ENCODE measurements at places on chromosomes 4 and X.
A peak's percentile ranks its signal among the peaks of the same experiment; 100 is the strongest.

DNA sequence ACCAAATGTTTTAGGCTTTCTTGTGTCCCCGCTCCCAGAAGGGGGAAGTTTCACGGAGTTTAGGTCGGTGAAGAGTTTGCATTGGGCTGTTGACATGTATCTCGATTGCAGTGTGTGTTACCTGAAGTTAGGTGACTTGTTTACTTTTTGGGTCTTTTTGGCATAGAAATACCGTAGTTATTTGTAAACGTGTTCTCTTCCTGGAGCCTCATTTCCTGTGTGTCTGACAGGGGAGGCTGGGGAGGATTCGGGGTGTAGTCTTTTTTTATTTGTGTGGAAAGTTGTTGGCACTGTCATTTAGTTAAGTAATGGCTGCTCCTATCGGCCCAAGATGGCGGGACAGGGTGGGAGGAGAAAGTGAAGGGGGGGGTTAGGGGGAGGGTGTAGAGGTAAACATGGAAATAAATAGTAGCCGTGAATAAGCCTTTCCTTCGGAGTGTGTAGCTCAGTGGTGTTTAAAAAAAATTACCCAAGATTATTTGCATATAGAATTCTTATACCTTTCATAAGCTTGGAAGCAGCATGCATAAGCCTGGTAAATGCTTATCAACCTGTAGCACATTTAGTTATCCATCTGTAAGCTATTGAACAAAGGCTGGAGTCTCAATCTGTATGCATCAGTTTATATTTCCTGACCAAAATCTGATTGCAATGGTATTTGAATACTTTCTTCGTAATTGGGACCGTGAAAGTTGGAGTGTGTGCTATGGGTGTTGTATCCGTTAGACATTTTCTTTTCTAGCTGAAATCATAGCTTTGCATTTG, 1.6 kb downstream of the KDM6A start:
- DNase-seq: no peak

GRCh38 chr4:54185866-54186265, 43.2 kb upstream of the PDGFRA start:
- no peak for DNase-seq

- no peak for DNase-seq
Measured at GRCh38 chr4:130025701-130026100, 929.7 kb downstream of the C4orf33 start.

GRCh38 chrX:41923978-41924683, 777 bp upstream of the CASK start:
- no peak for DNase-seq

DNA sequence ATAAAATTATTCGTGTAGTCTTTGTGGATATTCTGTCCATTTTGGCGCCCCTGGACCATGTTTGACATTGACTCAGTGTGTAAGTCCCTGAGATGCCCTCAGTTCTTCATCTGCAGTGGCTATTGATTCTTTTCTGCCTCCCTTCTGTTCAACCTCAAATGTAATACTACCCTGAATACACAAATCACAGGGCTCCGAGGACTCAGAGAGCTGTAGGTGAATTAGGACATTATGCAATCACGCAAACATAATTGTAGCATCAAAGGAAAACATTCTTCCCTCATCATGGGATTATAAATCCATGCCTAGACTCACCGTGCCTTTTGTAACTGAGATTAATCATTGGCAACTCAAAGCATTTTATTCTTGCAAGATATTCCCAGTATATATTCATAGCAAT, 161.4 kb upstream of the PACRGL start:
- no peak for DNase-seq

DNA sequence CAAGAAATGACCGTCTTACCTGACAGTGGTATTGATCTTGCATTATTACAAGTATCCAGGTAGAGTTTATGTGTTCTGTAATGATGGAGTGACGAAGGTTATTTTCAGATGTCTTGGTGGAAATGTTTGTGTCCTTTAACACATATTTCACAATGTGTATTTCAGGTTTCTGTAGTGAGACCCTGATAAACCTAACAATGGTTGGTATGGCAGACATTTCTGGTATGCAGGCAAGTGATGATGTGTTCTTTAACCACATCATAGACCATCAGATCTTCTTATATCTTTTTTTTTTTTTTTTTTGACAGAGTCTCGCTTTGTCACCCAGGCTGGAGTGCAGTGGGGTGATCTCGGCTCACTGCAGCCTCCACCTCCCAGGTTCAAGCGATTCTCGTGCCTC, 14.6 kb upstream of the ATXN3L start:
- no peak for DNase-seq

DNA sequence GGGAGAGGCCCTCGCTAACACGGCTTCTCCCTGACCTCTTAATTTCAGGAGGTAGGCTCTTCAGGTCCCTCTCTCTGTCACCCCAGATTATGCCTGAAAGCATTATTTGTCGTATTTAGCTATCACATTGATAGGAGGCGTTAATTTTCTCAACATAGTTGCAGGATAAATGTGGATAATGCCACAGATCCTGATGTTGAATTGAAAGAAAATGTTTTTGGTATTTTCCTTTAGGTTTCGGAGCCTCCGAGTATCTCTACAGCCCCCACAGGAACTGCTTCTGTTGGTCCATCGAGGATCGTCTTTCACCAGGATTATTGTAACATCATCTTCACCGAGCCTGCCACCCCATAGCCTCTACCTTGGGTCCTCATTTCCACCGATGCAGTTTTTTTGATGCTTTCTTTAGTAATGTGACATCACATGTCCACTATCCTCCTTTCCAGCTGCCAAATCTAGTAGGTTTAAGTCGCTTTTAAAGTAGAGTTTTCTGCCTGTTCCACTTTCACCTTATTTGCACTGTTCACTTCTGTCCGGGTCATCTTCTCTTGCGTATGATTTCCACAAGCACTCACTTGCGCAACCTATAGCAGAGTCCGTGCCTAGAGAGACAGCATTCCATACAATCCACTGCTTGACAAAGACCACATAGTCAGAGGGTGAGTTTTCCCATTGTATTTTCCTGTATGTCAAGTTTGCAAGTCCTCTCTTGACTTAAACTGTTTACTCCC, 665 bp downstream of the TIGD2 start:
- peak; percentile 41 for DNase-seq

- DNase-seq: no peak
Measured at GRCh38 chr4:112515198-112516065, 548 bp downstream of the NEUROG2 start.

- DNase-seq: no peak
Measured at GRCh38 chr4:182644683-182645050, 272.5 kb downstream of the DCTD start.

GRCh38 chr4:82499738-82500434, 61.9 kb downstream of the TMEM150C start:
- no peak for DNase-seq

GRCh38 chr4:109721033-109721432, 8.8 kb downstream of the PLA2G12A start:
- DNase-seq: no peak

DNA sequence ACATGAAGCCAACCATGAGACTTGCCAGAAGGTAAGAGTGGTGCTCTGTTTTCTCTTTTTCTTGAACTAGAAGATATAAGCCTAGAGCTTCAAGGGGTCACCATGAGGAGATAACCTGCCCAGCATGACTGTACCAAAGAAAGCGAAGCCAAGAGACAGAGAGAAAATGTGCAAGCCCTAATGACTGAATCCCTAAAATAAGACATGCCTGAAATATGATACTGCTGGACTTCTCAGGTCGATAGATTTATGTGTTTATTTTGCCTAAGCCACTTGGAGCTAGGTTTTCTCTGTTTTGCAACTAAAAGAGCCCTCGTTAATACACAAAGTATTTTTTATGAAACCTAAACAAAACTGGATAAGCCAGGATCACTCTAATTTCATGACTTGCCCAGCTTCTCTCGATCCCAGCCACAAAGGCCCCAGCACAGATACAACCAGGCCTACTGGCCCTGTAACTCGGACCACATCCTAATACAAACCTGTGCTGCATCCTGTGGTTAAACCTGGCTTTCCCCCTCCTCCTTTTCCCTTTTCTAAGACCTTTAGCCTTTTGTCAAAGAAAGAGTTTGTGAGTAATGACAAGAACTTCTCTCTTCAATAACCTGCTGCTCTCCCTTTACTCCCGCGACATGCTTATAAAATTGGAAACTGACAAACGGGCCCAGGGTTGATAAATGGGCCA, 185.8 kb downstream of the APBB2 start:
- no peak for DNase-seq

DNA sequence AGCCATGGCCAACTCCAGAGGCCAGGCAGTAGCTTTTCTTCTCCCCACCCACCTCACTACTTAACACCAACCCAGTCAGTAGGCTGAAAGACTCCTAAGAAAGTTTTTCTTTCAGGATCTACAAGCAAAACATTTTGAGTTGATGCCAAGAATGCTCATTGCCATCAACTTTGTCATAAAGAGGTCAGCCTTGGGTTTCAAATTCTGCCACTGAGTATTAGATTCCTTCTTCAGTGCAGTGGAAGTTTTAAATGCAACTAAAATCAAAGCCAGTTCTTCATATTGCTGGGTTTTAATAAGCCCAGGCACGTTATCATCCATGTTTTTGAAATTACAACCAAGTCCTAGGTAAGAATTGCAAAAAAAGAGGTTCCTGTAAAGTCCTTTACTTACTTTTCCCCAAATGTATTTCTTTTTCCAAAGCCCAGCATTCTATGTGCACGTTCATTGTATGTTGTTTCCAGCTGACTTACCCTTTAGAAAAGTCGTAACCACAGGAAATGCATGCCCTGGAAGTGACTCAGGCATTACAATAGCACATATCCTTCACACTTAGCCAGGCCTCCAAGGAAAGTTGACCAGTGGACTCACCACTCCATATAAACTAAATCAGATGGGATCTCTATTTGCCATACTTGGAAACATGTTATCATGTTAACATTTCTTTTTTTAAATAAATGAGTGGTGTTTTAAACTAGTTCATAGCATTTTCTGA, 229.9 kb downstream of the SOX3 start:
- DNase-seq: no peak

- DNase-seq: no peak
Measured at GRCh38 chr4:143406523-143406922, 69.8 kb downstream of the GAB1 start.

GRCh38 chrX:110743679-110744340, 51.8 kb downstream of the CHRDL1 start:
- peak; percentile 22 for DNase-seq

DNA sequence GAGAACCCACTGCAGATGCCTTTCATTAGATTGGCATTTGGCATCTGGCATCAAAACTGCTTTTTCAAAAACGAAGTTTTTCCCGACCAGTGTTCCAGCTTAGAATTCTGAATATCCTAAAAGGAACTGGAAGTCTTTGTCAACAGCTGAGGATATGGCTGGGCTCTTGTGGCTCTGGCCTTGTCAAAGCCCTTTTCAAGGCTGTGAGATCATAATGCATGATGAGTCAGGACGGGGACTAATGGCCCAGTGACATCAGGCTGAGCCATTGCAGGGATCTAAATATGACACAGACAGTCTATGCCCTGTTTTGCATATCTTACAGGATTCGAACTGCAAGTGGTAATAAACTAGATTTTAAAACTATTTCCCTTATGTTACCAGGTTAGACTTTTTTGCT, 306.4 kb downstream of the PTTG2 start:
- no peak for DNase-seq

DNA sequence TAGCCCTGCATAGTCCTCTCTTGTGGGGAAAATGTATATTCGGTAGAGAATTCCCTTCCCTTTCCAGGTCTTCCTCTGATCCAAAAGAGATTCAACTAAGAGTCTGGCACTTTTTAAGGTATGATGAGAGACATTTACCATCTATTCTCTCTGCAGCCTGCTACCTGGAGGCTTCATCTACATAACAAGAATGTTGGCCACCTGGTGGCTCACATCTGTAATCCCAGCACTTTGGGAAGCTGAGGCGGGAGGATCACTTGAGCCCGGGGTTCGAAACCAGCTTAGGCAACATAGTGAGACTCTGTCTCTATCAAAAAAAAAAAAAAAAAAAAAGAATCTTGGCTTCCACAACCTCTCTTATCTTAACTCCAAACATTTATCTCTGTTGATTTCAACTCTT, 40.4 kb upstream of the NOCT start:
- no peak for DNase-seq

DNA sequence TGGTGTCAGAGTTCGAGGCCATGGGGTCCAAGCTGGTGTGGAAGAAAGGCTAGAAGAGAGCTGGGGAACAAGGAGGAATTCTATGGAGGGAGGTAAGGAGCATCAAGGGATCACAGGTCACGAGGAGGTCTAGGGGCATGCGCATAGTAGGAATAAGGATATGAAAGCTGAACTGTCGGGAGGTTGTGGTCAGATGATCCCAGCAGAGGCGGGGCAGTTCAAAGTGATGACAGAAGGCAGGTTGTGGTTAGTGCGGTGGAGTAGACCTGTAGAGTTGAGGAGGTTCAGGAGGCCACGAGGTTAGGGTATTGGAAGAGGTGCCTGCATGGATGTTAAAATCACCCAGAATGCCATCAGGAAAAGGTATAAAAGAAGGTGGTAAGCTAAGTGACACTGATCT, 156.3 kb downstream of the TMEM164 start:
- no peak for DNase-seq

- peak; percentile 6 for DNase-seq
Measured at GRCh38 chr4:166594326-166594946, 639.9 kb downstream of the SPOCK3 start.

DNA sequence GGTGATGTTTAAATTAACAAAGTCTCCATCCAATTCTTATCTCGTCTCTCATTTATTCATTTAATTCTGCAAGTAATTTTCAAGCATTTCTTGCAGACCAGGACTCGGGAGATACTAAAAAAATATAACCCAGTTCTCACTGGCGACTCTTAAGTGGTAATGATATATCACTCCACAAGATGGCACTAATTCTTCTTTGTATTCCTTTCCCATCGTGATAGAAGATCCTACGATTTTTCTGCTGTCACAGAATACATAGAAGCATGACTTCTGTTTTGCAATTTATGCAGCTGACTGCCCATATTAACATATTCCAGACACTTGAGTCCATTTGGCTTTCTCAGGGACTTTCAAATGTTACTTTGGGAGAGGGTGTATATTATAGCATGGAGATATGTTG, 64.0 kb upstream of the FGF13 start:
- no peak for DNase-seq

DNA sequence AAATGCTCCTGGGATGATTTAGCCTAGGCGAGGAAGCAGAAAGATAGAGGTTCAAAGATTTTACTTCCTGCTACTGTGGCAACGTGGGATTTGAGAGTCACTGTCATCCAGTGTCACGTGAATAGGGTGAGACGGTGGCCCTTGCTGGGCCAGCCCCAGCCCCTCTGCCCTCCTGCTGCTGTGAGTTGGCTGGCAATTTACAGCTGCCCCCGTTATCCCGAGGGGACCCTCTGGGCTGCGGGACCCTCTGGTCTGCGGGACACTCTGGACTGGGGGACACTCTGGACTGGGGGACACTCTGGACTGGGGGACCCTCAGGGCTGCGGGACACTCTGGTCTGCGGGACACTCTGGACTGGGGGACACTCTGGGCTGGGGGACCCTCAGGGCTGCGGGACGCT, 765.4 kb downstream of the TRIML1 start:
- DNase-seq: no peak

Data from HFF-Myc (cell line).